ENCODE measurements at places on chromosomes 1 and 21.
A peak's percentile ranks its signal among the peaks of the same experiment; 100 is the strongest.

- peak; percentile 45 for DNase-seq
Observed at GRCh38 chr1:110203021-110203661, 7.0 kb upstream of the KCNC4 start.

DNA sequence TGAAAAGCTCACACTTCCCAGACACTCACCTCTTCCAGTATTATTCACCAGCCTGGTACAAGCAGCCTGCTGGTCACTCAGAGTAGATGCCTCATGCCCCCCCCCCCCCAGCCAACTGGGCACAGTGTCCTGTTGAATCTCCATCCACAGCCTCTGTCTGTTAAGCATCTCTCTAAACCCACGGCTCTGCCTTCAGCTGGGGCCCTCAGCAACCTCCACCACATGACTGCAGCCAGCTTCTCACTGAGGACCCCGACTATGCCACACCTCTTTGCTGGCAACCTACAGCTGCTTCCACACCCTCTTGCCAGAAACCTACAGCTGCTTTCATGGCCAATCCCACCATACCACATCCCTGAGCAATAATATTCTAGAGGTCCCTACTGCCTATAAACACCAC lies 113.1 kb downstream of the RHOU start:
- DNase-seq: no peak

- no peak for DNase-seq
Observed at GRCh38 chr1:164707868-164708331, 148.9 kb downstream of the PBX1 start.

GRCh38 chr1:29651246-29651645 lies 414.9 kb downstream of the PTPRU start:
- DNase-seq: no peak

DNA sequence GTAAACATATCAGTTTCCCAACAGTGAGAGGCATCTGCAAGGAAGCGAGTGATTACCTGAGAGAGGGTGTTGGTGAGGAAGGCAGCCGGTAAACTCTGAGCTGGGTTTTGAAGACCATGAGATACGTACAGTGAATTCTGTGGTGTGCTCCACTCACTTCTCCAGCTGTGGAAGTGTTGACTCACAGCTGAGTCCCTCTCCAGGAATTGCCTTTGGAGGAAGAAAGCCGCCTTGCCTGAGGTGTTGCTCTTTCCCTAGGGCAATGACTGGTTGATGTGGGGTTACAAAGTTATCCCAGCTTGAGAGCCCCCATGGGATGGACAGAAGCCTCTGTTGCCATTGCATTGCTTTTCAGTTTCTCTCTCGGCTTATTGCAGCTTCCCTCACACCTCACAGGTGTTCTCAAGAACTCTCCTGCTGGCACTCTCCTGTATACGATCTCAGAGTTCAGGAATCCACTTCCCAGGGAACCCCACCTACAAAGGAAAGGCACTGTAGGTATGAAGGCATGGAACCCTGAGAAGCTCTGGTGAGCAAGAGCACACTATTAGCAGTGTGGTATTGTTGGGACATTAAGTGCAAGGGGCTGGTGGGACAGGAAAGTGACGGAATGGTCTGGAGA lies 10.8 kb downstream of the NHLH1 start:
- no peak for DNase-seq

DNA sequence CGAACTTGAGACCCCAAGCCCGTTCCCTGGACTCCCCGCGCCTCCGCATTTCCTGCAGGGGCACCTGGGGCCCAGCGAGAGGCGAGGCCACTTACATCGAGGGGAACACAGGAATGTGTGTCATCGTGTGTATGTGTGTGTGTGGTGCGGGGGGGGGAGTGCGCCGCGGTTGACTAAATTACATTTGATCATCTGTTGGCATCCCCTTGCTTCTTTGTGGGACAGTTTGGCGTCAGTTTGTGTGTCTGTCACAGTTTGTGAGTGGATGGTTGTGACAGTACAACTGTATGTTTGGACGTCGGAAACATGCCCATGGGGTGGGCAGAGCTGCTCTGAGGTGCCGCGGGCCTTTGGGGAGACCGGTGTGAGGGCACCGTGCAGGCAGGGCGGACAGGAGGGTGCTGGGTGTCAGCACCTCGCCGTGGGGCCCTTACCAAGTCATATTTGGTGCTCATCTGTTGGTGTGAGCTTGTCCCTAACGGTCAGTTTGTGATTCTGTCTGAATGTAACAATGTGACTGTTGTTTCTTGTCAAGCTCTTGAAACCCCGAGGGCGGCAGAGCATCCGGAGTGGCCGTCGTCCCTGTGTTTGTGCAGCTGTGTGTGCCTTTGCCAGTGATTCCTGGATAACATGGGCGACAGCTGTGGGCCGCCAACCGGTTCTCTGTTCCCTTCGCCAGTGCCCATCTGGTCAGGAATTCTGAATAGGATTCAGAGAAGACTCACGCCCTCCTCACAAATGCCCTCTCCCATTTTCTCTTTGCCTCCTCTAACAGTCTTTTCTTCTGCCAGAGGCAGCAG lies 899 bp downstream of the OPRD1 start:
- DNase-seq: no peak

DNA sequence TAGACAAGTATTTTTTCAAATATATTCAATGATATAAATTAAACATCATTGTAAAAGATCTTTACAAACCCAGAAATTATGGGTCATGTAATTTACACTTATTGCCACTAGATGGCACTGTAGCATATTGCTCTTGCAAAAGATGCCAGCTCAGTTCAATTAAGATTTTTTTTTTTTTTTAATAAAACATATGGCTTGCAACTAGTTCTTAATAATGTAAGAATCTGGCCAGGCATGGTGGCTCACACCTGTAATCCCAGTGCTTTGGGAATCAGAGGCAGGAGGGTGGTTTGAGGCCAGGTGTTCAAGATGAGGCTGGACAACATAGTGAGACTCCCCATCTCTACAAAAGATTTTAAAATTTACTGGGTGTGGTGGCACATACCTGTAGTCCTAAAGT lies 49.4 kb upstream of the DESI2 start:
- DNase-seq: no peak

- no peak for DNase-seq
Observed at GRCh38 chr1:162625679-162626078, 6.6 kb upstream of the DDR2 start.

GRCh38 chr1:7474786-7475502 lies 296.2 kb upstream of the VAMP3 start:
- DNase-seq: no peak

DNA sequence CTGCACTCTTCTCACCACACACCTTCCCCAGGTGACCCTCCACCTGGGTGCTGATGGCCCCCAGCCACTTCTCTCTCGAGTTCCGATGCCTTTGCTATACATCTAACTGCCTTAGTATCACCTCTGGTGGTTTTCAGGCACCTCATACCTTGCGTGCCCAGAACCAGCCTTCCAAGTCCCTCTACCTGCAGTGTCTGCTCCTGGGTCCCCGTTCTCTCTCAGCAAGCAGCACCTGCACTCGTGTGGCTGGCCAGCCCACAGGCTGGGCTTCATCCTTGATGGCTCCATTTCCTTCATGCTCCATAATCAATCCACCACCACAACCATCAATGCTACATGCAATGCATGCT lies 49.2 kb upstream of the EDN2 start:
- DNase-seq: no peak

DNA sequence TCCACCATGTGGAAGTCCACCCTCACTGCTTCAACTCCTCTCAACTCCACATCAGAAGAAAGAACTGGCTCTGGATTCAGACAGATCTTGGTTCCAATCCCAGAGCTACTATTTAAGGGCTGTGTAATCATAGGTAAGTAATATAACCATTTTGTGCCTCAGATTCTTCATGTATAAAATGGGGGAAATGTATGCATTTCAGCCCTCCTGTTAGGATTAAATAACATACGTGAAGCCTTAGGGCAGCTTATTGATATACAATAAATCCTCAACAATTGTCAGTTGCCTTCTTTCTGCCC lies 23.3 kb downstream of the OTUD7B start:
- DNase-seq: no peak

GRCh38 chr1:7899741-7900140 lies 40.9 kb downstream of the TNFRSF9 start:
- no peak for DNase-seq

- peak; percentile 6 for DNase-seq
Observed at GRCh38 chr1:58857680-58858673, 74.1 kb upstream of the JUN start.

DNA sequence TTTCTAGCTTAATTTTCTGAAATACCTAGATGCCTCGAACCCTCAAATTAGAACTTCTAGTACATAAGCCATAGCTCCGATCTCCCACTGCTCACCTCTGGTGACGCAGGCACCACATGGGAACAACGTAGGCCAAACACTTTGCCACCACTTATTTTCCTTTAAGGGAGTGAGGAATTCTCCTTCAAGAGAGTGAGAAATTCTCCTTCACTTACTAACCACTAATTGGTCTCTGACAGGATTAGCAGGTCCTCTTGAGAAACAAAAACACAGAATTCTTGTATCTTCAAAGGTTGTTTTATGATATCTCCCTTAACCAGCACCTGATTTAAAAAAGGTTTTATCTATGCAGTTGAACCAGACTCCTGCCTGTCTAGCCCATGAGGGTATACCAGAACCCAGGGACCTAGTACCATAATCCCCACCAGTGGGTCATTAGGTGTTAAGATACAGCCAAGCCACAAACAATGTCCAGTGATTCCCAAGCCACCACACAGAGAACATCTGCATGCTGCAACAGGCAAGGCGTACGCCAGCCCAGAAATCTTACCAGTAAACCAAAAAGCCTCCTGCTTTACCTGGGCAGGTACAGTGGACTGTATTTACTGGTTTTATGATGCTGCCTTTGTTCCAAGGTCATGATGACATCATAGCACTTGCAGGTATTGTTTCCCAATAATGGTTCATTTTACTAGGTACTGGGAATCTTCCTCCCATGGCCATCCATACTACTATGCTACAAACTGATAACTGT lies 20.3 kb upstream of the CXADR start:
- no peak for DNase-seq

- no peak for DNase-seq
Observed at GRCh38 chr21:37450445-37450941, 83.9 kb downstream of the DYRK1A start.

- DNase-seq: no peak
Observed at GRCh38 chr1:217067642-217068041, 344.4 kb upstream of the ESRRG start.

GRCh38 chr1:58811303-58811702 lies 27.5 kb upstream of the JUN start:
- DNase-seq: no peak

GRCh38 chr1:19254416-19254815 lies 2.8 kb downstream of the MRTO4 start:
- no peak for DNase-seq

DNA sequence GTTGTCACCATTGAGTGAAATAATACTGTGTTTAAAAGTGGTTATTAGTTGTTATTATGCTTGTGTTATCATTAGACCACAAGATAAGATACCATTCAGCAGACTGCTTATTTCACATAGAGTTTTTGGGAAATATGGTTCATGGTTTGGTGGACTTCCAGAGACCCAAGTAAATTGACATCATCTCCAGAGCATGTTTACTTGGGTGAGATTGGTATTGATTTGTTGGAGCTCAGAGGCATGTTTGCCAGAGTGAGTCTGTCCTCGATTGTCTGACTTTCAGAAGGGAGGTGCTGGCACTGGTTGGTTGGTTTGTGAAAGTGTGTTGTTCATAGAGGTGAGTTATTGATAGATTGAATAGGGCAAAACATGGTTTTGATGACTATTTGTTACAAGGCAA lies 291.4 kb downstream of the TGFB2 start:
- no peak for DNase-seq

Measured in activated CD4-positive, CD25-positive, alpha-beta regulatory T cell (primary cell).